Skin of body (tissue), 3 donors: ENCODE measurements at places on chromosomes 16 and 17. TPM values are rescaled to one million over a fixed set of nuclear protein-coding genes. Genes with fewer than 3 reads are reported as not detected.

GRCh38 chr16:12900599-12901203 lies 697 bp upstream of the SHISA9 start:
- no peak for DNase-seq

CACNA1G gene
- total RNA-seq = 8.9 TPM

DNA sequence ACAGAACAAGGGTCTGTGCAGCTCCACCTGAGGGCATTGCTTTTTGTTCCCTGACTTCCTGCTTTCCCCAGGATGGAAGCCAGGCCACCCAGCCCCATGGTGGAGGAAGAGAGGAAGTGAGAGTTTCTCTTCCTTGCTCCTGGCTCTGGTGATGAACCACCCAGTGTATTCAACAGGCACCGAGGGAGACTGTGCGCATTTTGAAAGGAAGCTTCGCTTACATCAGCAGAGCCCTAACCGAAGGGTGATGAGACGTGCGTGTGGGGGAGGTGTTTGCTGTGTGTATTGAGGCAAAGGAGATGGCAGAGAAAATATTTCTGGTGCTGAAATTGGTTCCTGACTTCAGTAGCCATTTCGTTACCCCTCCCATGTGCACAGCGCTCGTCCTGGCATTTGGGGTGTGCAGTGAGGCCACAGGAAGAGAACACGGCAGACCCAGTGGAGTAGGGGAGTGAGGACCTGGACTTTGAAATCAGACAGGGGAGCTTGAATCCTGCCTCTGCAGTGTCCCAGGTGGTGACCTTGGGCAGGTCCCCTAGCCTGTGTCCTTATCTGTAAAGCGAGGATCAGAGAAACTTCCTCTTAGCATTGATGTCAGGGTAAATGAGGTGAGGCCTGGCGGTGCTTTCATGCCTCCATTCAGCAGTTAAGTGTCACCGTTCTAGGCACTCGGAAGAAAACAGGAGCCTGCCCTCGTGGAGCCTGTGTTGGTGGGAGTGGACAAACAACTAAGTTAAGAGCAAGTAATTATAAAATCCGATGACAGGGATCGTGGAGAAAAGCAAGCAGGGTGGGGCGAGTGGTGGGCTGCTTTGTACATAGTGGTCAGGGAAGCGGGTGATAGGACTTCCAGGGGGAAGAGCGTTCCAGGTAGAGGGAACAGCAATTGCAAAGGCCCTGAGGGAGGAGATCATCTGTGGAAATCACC lies 7.4 kb downstream of the CMIP start:
- DNase-seq = no peak

CD300LB gene
- total RNA-seq = 0.59 TPM

DNA sequence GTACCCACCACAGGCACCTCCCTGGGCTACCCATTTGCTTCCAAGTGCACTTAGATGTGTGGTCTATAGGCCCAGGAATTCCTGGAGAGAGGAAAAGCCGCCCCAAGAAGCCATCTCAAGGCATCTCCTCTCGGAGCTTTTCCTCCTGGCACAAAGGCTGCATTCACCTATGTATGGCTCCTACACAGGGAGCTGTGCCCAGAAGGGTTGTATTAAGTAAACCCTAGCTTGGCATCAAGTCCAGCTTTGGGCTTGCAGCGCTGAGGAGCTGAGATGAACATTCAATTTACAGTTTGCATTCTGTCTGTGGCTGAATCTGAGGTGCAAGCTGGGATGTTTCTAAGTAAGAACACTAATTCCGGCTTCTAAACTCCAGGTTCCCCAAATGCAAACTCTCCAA lies 81.3 kb downstream of the CDYL2 start:
- DNase-seq = no peak

GRCh38 chr17:7687072-7687907 lies at the start of gene TP53:
Gene TP53 (minus strand): TSS chr17:7687490. CDS start chr17:7676594, 10,896 bp downstream.
- DNase-seq = peak; percentile 90

MARVELD3 gene
- 3.0 TPM for total RNA-seq

GRCh38 chr17:49914096-49914490 lies 54.9 kb upstream of the DLX4 start:
- DNase-seq = no peak

DNA sequence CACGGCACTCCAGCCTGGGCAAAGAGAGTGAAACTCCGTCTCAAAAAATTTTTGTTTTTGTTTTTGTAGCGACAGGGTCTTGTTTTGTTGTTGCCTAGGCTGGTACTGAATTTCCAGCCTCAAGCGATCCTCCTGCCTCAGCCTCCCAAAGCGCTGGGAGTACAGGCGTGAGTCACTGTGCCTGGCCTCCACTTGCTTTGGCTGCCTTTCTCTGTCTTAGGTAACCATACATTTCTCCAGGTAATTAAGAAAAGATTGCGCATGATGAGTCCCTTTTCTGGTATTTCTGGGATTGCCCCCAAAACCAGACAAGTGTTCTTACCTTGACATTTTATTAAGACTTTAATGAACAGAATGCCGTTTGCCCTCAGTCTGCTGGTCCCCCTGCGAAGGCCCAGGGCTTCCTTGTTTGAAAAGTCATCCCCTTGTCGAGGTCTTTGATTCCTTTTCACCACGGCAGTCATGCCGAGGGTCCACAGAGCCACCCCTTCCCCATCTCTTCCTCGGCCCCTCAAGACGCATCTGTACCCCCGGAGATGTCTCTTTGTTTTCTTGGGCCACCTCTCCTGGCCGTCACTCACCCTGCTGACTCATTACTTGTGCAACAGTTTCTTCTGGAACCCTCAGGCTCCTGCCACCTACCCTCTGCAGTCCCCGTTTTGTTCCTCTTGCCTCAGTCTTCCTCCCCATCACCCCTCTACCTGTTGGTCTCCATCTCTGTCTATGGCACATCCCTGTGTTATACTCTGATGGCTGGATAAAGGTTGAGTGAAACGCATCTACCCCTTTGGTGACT lies 151.0 kb downstream of the SEC14L1 start:
- no peak for DNase-seq

- DNase-seq = no peak
Measured at GRCh38 chr17:43092901-43093300, 32.3 kb downstream of the BRCA1 start.

- no peak for DNase-seq
Measured at GRCh38 chr17:9258115-9259015, 237.1 kb downstream of the NTN1 start.

GRCh38 chr16:70605283-70605657 lies 41.1 kb upstream of the IL34 start:
- no peak for DNase-seq

KRT36 gene
- 1.9 TPM for total RNA-seq

DNA sequence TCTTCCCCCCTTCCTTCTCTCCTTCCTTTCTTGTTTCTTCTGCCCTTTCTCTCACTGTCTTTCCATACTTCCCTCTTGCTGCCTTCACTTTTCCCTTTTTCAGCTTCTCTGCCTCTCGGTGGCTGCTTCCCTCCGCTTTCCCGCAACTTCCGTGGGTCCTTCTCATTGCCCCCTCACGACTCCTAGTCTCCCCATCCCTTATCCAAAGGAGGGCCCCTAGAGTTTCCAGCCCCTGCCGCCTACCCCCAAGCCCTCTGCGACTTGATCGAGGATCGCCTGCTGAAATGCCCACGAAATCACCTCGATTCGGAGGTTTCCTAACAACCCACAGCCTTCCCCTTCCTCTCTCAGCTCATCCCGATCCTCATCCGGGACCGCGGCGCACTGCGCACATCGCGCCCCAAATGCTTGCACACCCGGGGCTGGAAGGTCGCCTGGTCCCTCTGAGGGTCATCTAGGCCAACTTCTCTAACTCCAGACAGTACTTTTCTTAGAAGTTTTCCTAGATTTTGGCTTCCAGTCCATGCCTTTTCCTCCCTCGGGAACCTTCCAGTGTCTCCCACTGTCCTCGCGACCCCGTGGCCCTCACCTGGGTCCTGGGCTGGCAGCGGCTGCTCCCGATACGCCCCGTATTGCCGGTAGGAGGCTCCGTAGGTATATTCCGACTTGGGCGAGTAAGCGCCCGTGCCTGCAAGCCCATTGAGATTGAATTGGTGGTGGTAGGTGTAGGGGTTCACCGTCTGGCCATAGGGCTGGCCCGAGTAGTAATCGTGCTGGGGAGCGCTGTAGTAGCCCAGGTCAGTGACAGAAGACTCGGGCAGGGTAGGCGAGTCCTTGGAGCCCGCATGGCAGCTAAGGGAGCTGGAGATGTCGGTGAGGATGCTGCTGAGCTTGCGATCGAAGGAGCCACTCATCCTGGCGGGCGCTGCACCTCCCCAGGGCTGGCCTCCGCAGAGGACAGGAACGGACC lies 654 bp downstream of the DLX3 start:
- no peak for DNase-seq

GRCh38 chr16:75398333-75398732 lies 35.0 kb downstream of the CFDP1 start:
- DNase-seq = no peak

TBC1D3I gene
- not detected for total RNA-seq

TPSD1 gene
- 1.3 TPM for total RNA-seq

- DNase-seq = no peak
Measured at GRCh38 chr16:3591436-3591803, 14.2 kb upstream of the NLRC3 start.

DNA sequence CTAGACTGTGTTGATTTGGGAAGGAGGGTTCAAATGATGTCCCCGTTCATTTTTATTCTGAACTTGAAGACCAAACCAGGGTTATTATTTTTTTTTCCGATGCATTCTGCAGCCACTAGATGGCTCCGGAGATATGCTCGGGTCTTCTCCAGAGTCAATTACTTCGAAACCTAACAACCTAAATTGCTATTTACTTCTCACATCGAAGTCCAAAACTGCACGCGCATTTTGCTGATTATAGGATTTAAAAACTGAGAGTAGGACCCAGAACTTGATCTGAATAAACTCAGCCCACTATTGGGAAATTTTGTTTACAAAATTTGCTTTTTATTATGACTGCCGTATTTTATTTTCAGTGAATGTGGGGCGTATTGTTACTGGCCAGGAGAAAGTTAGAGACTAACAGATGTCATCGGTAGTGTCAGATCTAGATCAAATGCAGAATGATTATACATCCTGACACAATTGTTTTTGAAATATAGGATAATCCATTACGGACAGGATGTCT lies 263.8 kb downstream of the HS3ST3A1 start:
- peak; percentile 20 for DNase-seq

- DNase-seq = no peak
Measured at GRCh38 chr16:23869052-23869451, 33.3 kb downstream of the PRKCB start.

DNA sequence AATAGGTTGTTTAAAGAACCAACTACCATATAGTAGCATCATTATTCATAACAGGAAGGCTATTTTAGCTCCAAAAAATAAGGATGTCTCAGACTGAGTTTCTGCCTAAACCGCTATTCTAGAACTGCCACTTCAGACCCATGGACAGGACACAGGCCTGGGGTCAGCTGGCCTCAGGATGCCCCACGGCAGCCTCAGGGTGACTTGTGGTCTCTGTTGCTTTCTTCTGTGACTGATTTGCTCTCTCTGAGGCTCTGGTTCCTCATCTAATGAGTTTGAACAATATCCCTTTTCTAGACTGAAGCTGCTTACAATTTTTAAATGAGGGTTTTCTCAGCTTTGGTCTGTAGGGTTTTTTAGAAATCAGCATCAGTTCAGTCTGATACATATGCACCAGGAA lies 31.8 kb upstream of the IRF8 start:
- DNase-seq = no peak

DNA sequence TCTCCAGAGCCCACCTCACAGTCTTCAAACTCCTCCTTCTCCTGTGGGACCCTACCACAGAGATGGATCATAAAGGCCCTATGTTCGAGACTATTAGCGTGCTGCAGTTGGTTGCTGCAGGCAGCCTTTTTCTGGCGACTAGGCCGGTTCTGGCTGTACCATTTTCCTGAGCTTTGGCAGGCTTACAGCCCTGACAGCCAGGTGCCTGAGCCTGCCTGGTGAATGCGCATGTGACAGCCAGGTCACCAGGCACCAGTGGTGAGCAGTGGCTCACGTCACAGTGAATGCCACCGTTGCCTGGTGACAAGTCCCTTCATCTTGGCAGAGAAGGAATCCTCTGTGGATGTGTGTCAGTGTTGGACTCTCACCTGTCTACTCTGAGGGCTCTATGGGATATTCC lies 978.8 kb downstream of the KCNJ18 start:
- no peak for DNase-seq
